ENCODE measurements at places on chromosomes 12 and 14. TPM values are rescaled to one million over a fixed set of nuclear protein-coding genes. Genes with fewer than 3 reads are reported as not detected.
A peak's percentile ranks its signal among the peaks of the same experiment; 100 is the strongest.

The ACVRL1 gene
- 7.5 TPM for total RNA-seq

DNA sequence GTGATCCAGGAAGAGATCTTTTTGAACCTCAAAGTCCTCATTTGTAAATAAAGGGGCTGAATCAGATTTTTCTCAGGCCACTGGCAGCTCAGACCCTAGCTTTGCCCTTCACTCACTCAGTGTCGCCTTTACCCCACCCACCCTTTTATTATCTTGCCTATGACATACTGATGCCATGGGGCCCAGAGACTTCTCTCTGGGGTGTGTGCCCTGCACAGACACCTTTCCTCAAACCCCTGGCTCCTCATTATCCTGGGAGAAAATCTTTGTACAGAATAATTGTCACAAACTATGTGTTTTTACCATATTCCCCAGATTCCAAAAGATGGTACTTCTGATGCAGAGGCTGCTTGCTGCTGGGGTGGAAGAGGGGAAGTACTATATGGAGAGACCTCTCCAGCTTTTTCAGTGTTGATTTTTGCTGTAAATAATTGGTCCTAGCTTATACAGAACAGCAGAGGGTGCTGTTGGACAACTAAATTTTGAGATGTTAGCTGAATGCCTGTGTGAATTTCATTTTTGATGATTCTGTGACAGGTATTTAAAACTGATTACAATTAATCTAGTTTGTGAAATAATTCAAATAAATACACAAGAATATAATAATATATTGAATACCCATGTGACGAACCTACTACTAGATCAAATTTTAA is 53.9 kb upstream of the DCD start:
- no peak overlapping the region for H3K4me3 ChIP-seq
- no peak overlapping the region for H3K27ac ChIP-seq
- H3K4me1 ChIP-seq: no peaks in the 10 kb centered on the region
- H3K27me3 ChIP-seq: no peaks in the 10 kb centered on the region

GRCh38 chr14:41299924-41300323 is 306.8 kb upstream of the LRFN5 start:
- H3K27me3 ChIP-seq: no peaks in the 10 kb centered on the region
- H3K4me3 ChIP-seq: no peak overlapping the region
- no peaks in the 10 kb centered on the region for H3K4me1 ChIP-seq
- no peak overlapping the region for H3K27ac ChIP-seq
- no peak for DNase-seq
- H3K36me3 ChIP-seq: no peaks in the 10 kb centered on the region

GRCh38 chr14:99982537-99983250 is 82.5 kb upstream of the EVL start:
- no peak overlapping the region for H3K27ac ChIP-seq
- no peak overlapping the region for H3K4me3 ChIP-seq
- no peaks in the 10 kb centered on the region for H3K27me3 ChIP-seq
- no peak for DNase-seq
- H3K4me1 ChIP-seq: no peaks in the 10 kb centered on the region

DNA sequence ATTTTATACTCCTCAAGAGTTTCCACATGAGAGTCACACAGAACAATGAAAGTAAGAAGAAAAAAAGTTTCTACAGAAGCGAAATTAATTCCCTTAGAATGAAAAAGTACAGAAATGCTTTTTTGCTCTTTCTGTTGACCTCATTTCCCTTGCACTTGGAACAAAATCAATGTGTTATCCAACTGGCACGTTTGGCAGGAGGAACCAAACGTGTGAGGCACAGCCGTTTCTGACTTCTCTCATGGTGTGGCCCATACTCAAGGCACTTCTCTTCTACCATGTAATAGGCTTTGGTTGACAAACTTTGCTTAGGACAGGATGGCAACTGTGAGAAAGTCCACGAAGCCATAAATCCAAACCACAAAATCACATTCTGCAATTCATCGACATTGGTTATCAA is 297.0 kb downstream of the FUT8 start:
- no peak for DNase-seq
- no peak overlapping the region for H3K27ac ChIP-seq
- no peaks in the 10 kb centered on the region for H3K4me1 ChIP-seq
- no peak overlapping the region for H3K4me3 ChIP-seq
- no peaks in the 10 kb centered on the region for H3K36me3 ChIP-seq

GRCh38 chr12:56634242-56634836 is 4.2 kb upstream of the BAZ2A start:
- peak overlapping the region; percentile 86 for H3K4me3 ChIP-seq
- H3K27ac ChIP-seq: peak overlapping the region; percentile 92
- H3K36me3 ChIP-seq: peaks cover 18% of the 10 kb centered on the region
- peaks cover 34% of the 10 kb centered on the region for H3K4me1 ChIP-seq
- peak; percentile 67 for DNase-seq

DNA sequence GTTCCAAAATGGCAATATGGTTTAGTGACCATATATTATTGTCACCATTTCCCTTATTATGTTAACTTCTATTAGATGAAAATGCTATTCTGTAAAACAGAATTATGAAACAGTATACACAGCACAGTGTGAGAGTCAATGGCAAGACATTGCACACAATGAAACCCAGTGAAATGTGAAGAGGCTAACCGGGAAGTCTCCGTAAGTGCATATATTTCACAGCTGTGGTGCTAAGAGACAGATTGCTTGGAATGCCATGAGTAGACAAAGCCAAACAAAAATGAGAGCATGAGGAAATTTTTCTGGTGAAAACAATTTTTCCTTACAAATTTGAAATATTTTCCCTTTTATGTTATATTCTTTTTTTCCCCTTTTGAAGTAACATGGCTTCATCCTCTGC is 49.4 kb downstream of the DYRK2 start:
- DNase-seq: no peak
- no peak overlapping the region for H3K4me3 ChIP-seq
- H3K36me3 ChIP-seq: no peaks in the 10 kb centered on the region
- H3K4me1 ChIP-seq: no peaks in the 10 kb centered on the region
- no peak overlapping the region for H3K27ac ChIP-seq

- no peaks in the 10 kb centered on the region for H3K4me1 ChIP-seq
- H3K27ac ChIP-seq: no peak overlapping the region
- H3K4me3 ChIP-seq: no peak overlapping the region
- H3K36me3 ChIP-seq: no peaks in the 10 kb centered on the region
- no peak for DNase-seq
- no peaks in the 10 kb centered on the region for H3K27me3 ChIP-seq
Measured at GRCh38 chr12:13204428-13204827, 7.9 kb downstream of the EMP1 start.

- H3K4me3 ChIP-seq: peak overlapping the region; percentile 78
- H3K4me1 ChIP-seq: peaks cover 22% of the 10 kb centered on the region
- H3K36me3 ChIP-seq: peaks cover 17% of the 10 kb centered on the region
- peak overlapping the region; percentile 100 for H3K27ac ChIP-seq
Measured at GRCh38 chr12:10215436-10215835, 2.8 kb downstream of the GABARAPL1 start.

The PKP2 gene
- total RNA-seq: 54.7 TPM

The MLXIP gene
- 23.8 TPM for total RNA-seq

DNA sequence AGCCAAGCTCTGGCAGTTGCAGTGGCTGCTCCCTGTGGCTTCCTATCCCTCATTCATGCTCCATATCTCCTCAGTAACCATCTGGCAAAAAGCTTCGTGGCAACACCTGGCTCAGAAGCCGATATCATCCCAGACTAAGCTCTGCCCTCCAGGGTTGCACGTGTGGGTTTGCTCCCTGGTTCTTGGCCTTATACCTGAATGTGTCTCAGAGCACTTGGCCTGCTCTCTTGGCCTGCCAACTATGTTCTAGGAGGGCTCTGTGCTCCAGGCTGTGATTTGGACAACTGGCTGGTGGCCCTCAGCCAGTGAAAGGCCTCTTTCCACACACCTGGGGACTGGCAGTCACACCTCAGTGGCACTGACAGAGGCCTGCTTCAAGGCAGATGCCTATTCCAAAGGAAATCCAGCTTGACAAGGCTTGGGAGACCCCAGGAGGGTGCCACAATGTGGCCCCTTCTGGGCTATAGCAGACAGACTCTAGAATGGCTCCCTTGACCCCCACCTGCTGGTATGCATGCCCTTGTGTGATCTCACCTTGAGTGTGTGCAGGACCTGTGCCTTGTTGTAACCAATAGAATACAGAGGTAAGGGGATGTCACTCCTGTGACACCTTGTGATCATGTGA is 10.5 kb downstream of the PLD4 start:
- H3K27me3 ChIP-seq: no peaks in the 10 kb centered on the region
- no peak overlapping the region for H3K27ac ChIP-seq
- no peaks in the 10 kb centered on the region for H3K36me3 ChIP-seq
- DNase-seq: no peak
- H3K4me1 ChIP-seq: peaks cover 11% of the 10 kb centered on the region

GRCh38 chr12:122976648-122976975 is 1.6 kb downstream of the OGFOD2 start:
- no peaks in the 10 kb centered on the region for H3K27me3 ChIP-seq
- H3K4me1 ChIP-seq: peaks cover 25% of the 10 kb centered on the region
- no peak overlapping the region for H3K4me3 ChIP-seq

GRCh38 chr14:103256406-103256805 is 77.6 kb upstream of the EIF5 start:
- peaks cover 5% of the 10 kb centered on the region for H3K4me1 ChIP-seq
- DNase-seq: peak; percentile 23
- no peak overlapping the region for H3K4me3 ChIP-seq

DNA sequence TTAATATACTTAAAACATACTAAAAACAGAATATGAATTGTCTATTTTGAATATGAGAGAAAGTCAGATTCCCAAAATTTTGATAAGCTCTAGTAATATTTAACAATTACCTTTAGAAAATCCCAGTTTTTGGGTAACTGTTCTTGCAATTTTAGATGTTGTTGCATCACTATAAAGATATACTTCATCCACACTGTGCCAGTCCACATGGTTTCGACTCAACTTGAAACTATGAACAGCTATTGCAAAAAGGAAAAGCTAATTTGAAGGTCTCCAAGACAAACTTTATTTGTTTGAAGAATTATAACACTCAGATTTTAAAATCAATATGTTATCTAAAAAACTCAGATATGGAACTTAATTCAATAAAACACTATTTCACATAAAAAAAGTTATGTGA is 59.9 kb downstream of the DDHD1 start:
- H3K36me3 ChIP-seq: no peaks in the 10 kb centered on the region
- no peak overlapping the region for H3K4me3 ChIP-seq
- DNase-seq: no peak
- no peak overlapping the region for H3K27ac ChIP-seq
- no peaks in the 10 kb centered on the region for H3K27me3 ChIP-seq
- no peaks in the 10 kb centered on the region for H3K4me1 ChIP-seq

GRCh38 chr12:3147260-3147659 is 70.1 kb downstream of the TSPAN9 start:
- H3K27ac ChIP-seq: no peak overlapping the region
- H3K4me3 ChIP-seq: no peak overlapping the region
- no peak for DNase-seq
- H3K36me3 ChIP-seq: no peaks in the 10 kb centered on the region
- no peaks in the 10 kb centered on the region for H3K4me1 ChIP-seq
- no peaks in the 10 kb centered on the region for H3K27me3 ChIP-seq

The KLRF1 gene
- total RNA-seq: not detected

GRCh38 chr12:120234643-120235368 is 30.7 kb downstream of the PXN start:
- no peaks in the 10 kb centered on the region for H3K36me3 ChIP-seq
- H3K4me3 ChIP-seq: no peak overlapping the region
- peaks cover 42% of the 10 kb centered on the region for H3K4me1 ChIP-seq
- peak; percentile 81 for DNase-seq
- H3K27ac ChIP-seq: peak overlapping the region; percentile 55
- no peaks in the 10 kb centered on the region for H3K27me3 ChIP-seq

GRCh38 chr12:67661311-67662021 is 12.9 kb downstream of the DYRK2 start:
- no peak for DNase-seq
- H3K36me3 ChIP-seq: peaks cover 12% of the 10 kb centered on the region
- no peaks in the 10 kb centered on the region for H3K4me1 ChIP-seq
- H3K27ac ChIP-seq: no peak overlapping the region
- H3K4me3 ChIP-seq: no peak overlapping the region

The DPPA3 gene
- not detected for total RNA-seq

The SLC17A8 gene
- 0.12 TPM for total RNA-seq

The LYZ gene
- 3.5 TPM for total RNA-seq

DNA sequence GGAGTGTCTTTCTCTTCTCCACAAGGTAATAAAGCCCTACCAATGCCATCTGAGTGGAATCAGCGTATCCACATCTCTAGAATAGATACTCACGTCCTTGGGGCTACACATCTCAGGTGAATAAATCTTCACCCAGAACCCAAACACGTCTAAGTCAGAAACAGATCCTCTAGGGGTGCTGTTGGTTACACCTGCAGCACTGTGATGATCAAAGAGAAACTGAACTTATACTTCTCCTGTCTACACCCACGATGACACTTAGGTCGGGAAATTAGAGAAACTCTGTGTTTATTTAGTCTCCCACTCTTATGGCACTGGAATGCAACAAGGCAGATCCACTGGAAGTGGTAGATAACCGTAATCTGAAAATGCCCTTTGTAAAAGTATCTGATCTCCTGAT is 46.2 kb downstream of the WIF1 start:
- H3K4me3 ChIP-seq: no peak overlapping the region
- H3K4me1 ChIP-seq: no peaks in the 10 kb centered on the region
- DNase-seq: no peak
- H3K36me3 ChIP-seq: no peaks in the 10 kb centered on the region
- H3K27me3 ChIP-seq: no peaks in the 10 kb centered on the region
- no peak overlapping the region for H3K27ac ChIP-seq

DNA sequence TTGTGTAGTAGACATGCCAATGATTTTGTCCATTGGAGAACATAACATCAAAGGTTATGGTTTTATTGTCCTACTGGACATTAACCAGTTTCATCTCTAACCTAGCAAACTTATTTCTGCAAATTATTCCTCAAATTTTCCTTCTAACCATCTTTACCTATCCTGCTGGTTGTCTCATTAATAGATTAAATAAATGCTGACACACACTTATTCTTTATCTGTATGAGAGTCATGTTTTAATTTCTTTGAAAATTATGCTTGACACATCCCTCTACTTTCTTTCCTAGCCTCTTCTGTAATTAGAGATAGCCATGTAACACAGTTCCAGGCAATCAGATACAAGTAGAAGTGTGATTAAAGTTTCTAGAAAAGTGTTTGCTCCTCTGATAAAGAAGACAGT is 98.9 kb downstream of the RPS29 start:
- no peak overlapping the region for H3K27ac ChIP-seq
- no peaks in the 10 kb centered on the region for H3K36me3 ChIP-seq
- no peak overlapping the region for H3K4me3 ChIP-seq
- no peak for DNase-seq

The LUM gene
- total RNA-seq: 5.1 TPM

The OS9 gene
- 179 TPM for total RNA-seq

The TSPAN8 gene
- 11.5 TPM for total RNA-seq

DNA sequence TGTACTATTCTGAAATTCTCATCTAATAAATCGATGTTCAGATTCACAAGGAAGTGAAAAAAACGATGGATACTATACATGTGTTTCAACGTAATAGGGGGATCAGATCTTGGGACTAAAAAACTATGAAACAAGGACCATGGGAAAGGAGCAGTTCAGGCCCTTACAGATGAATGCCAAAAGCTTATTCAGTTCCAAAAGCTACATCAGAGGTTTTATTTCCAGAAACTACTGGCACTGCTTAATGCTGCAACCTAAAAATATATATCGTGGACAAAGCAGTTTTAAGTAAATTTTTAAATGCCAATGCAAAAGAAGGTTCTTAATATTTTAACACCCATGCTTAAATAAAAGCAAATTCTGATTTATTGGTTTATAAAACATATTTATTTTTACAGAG is 38.5 kb downstream of the LRIG3 start:
- H3K36me3 ChIP-seq: no peaks in the 10 kb centered on the region
- DNase-seq: no peak
- no peaks in the 10 kb centered on the region for H3K27me3 ChIP-seq
- H3K4me3 ChIP-seq: no peak overlapping the region
- H3K27ac ChIP-seq: no peak overlapping the region

Data from right lobe of liver (tissue), 6 donors.